Activated CD4-positive, alpha-beta memory T cell treated with anti-CD3 and anti-CD28 coated beads for 36 hours (primary cell): ENCODE measurements at places on chromosomes 12 and 14. TPM values are rescaled to one million over a fixed set of nuclear protein-coding genes. Genes with fewer than 3 reads are reported as not detected.

GRCh38 chr14:51732494-51733112 lies 80.9 kb downstream of the FRMD6 start:
- no peak for DNase-seq

- DNase-seq: no peak
Observed at GRCh38 chr12:120346681-120347080, 19.1 kb upstream of the PLA2G1B start.

DNA sequence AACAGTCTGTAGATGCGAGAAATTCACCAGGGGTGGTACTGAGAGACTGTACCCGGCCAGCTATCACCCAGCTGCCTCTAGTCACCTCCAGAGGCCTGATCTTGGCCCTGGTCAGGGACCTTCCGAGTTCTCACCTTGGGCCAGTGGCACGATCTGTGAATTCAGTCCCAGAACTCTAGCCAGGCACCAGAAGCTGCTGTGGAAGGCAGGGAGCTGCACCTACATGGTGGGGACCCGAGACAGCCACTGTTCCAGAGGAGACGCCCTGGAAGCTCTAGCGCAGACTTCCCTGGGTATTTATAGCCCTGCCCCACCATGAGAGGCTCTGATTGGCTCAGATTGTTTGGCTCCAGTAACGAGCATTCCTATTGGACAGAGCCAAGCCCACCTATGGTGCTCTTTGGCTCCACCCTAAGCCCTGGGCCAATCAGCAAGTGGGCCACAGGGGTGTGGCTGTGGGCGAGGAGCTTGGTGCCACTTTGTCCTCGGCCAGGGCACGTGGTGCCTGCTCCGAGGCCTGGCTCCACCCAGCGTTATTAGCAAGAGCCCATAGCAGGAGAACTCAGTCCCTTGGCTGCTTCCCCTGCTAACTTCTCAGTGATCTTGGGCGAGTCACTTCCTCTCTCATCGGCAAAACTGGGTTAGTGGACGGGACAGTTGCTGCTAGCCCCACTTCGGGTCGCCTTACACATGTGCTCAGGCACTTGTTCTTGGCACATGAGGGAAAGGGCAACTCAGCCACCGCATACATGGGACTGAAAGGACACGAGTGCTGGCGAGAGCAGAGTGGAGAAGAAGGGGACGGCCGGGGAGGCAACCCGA lies 89.0 kb upstream of the BCL11B start:
- no peak for DNase-seq

The TMCC3 gene
- total RNA-seq: 0.43 TPM

The PMCH gene
- 0.59 TPM for total RNA-seq
